ENCODE measurements at places on chromosomes 5 and 9.
A peak's percentile ranks its signal among the peaks of the same experiment; 100 is the strongest.

DNA sequence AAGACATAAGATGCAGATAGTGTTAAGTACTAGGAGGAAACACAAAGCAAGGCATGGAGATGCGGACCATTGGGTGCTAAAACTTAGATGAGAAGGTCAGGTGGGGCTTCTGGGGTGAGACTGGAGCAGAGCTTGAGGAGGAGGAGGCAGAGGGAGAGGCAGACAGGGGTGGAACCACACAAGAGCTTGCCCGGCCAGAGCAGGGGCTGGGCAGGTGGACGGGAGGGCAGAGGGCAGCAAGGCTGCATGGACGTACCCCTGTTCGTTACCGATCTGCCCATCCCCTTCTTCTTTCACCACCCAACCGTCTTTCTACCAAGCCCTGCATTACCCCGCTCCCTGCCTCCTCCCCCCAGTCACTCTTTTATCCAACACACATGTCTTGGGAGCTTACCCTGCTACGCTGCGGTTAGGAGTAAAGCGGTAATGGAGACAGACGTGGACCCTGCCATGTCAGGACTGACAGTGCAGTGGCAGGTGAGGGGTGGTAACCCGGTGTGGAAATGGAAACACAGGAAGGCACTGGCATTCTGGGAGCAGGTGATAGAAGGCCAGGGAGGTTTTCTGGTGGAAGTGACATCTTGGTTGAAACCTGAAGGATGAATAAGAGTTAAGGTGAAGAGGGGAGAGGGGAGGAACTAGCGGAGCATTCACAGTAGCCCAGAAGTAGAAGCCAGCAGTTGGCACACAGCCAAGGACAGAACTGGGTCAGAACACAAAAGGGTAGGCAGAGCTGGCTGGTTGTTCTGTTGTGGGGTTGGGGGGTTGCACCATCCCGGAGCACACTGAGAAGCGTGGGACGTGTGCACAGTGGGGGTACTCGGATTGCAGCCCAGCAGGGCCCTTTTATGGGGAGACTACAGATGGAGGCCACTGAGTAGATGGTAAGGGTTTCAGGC lies 167.2 kb downstream of the CACNA1B start:
- no peak for DNase-seq

DNA sequence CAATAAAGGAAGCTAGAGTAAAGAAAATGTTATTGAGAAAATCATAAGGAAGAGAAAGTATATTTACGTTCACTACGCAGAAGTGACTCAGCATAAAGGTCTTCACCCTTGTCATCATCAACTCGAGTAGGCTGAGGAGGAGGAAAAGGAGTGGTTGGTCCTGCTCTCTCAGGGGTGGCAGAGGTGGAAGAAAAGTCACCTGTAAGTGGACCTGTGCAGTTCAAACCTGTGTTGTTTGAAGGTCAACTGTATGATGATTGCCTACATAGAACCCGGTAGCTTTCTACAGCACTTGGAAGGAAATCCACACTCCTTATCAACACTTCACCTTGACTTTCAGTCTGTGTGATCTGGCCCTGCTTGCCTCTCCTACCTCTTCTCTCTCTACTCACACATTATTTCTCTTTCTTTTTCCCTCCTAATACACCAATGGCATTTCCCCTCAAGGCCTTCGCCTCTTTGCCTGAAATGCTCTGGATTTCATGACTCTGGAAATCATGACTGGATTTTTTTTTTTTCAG lies 109.3 kb upstream of the CPEB4 start:
- DNase-seq: peak; percentile 41

DNA sequence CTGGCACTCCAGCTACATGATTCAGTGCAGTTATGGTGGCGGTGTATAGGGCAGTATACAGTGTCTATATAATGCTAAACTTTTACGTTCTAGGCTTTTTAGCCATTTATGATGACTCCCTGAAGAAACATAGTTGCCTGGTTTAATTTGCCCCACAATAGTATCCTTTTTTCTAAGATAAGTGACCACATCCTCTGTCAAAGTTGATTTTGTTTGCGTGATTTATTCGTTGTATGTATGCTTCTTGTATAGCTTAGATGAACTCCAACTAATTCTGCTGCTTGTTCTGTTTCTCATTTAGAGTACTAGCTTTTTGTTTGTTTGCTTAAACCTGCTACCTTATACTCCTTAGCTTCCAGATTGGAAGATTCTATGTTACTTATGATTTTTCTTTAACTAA lies 83.6 kb downstream of the ERMP1 start:
- no peak for DNase-seq

- DNase-seq: no peak
These were observed 99.3 kb downstream of the AMBP start for GRCh38 chr9:113978725-113979342.

- no peak for DNase-seq
These were observed 74.5 kb upstream of the TBC1D2 start for GRCh38 chr9:98329904-98330303.
